CD4-positive, alpha-beta T cell (primary cell): ENCODE measurements at places on chromosomes 7 and 10.

DNA sequence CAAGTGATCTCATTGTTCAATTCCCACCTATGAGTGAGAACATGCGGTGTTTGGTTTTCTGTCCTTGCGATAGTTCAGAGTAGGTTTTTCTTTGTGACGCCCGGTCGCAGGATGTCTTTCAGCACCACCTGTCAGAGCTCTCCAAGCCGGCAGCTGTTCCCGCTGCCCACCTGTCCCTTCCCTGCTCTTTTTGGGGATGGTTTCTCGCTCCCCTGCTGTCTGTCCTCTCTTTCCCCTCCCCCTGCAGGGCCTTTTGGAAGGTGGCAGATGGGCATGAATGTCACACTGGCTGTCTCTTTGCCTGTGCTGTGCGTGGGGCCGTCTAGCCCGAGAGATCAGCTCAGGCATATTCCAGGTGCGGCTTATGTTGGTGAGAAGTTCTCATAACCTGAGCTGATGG lies 137.0 kb downstream of the GRK5 start:
- no peak for DNase-seq

GRCh38 chr10:71222601-71223346 lies 10.4 kb downstream of the UNC5B start:
- no peak for DNase-seq

- no peak for DNase-seq
These were observed 1.6 kb downstream of the ZNF746 start for GRCh38 chr7:149495785-149496641.

DNA sequence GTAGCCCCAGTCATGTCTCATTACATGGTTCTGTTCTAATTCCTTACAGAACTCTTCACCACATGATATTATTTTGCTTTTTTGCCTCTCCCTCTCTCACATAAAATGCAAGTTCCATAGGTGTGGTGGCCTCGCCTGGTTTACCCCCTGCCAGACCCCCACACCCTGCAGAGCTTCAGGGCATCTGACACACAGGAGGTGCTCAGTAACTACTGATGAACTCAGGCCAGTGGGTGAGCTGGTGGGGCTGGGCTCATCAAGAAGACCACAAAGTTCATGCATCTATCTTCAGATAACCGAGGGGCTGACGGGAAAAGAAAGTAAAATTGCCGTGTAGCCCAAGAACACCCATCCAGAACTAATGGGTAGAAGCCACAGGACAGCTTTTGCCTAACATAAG lies 253.1 kb downstream of the GRID1 start:
- no peak for DNase-seq

GRCh38 chr10:6300106-6300783 lies 97.5 kb downstream of the PFKFB3 start:
- peak; percentile 10 for DNase-seq

- no peak for DNase-seq
These were observed 1035.3 kb downstream of the NRG3 start for GRCh38 chr10:82910301-82910700.

GRCh38 chr7:151428378-151429236 lies 11.3 kb downstream of the CRYGN start:
- DNase-seq: no peak

DNA sequence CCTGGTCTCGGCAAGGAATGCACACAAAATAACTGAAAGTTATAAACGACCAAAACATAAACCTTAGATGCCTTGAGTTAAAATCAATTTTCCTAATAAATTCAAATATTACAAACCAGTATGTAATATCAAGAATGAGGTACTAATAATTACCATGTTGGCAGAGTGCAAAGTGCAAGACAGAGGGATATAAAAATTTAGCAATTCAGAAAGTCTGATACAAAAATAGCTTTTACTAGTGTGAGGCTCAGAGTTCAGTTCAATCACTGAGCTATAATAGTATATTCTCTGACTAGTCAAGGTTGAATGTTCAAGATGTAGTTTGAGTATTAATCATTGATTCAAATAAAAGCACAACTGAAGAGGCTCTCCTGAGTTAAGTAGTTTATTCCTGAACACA lies 4.8 kb upstream of the AUTS2 start:
- no peak for DNase-seq

DNA sequence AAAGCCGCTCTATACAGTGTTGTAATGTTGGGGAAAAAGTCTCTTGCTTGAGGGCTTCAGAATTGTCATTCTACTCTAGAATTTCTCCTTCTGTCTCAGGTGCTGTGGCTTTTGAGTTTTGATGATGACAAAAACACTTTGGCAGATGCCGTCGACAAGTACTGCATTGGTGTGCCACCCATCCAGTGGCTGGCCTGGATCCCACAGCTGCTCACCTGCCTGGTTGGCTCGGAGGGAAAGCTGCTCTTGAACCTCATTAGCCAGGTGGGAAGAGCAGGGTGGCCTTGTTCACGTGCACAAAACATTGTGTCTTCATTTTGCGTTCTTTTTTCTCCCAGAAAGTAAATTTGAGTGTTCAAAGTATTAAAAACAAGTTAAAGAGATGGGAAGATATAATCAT lies 112.0 kb downstream of the TRRAP start:
- DNase-seq: no peak

GRCh38 chr7:23487670-23488069 lies 17.4 kb upstream of the IGF2BP3 start:
- no peak for DNase-seq

GRCh38 chr10:123475466-123475865 lies 190.7 kb upstream of the GPR26 start:
- no peak for DNase-seq

GRCh38 chr10:84329196-84329611 lies 815 bp downstream of the CCSER2 start:
- no peak for DNase-seq

- no peak for DNase-seq
These were observed 2.7 kb downstream of the SNX13 start for GRCh38 chr7:17937506-17938120.

DNA sequence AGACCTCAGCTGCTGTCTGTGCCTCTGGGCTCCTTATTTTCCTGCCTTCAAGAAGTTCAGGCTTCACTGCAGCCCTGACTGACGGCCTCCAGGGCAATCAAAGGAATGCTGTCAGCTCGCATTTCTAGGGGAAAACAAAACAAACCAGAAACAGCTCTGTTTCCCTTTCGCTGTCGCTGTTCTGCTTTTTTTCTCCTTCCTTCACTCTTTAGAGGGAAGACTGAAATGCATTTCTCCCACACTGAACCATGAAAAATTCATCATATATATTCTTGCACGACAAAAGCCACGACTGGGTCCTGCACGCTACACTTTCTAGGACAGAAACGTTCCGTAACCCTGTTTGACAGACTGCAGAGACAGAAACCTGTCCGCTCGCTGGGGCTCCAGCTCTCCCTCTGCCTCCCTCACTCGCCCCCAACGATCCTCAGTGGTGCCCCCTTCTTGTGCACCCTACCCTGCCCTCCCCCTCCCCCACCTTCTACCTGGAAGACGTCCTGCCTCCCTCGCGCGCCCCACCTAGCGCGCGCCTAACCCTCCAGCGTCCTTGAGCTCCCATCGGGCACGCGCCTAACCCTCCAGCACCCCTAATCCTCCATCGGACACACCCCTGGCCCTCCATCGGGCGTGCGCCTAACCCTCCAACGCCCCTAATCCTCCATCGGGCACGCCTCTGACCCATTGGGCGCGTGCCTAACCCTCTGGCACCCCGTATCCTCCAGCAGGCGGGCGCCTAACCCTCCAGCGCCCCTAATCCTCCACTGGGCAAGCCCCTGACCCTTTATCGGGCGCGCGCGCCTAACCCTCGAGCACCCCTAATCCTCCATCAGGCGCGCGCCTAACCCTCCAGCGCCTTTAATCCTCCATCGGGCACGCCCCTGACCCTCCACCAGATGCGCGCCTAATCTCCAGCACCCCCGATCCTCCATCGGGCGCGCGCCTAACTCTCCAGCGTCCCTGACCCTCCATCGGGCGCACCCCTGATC lies 37.1 kb downstream of the SVOPL start:
- no peak for DNase-seq

DNA sequence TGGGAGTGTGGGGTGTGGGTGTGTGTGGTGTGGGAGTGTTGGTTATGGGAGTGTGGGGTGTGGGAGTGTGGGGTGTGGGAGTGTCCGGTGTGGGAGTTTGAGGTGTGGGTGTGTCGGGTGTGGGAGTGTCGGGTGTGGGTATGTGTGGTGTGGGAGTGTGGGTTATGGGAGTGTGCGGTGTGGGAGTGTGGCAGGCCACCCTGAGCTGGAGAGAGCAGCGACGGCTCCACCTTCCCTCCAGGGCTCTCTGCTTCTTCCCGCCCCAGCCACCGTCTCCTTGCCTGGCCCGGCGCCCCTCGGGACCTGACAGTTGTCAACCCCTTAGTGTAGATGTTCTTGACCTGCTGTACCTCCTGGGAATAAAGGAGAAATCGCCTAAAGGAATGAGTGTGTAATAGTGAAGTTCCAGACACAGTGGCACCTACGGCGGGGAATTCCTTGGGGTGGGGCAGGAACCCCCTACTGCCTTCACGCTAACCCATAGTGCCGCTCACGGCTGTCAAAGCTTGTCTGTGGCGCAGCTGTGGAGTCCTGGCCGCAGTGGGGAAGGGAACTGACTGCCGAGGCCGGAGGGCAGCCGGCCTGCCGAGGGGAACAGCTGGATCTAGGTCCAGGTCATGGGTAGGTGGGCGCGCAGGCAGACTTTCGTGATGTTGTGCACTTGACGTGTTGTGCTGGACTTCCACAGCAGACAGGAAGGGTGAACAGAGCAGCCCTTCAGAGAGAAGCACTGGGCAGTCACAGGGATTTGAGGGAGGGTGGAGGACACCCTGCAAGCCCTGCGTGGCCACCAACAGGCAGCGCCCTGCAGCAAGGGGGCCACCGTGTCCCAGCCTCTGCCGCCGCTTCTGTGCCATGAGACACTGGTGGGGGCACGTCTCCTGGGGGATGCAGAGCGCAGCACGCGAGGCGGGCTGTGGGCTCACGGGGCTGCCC lies 49.0 kb upstream of the EN2 start:
- no peak for DNase-seq

GRCh38 chr10:78807504-78808203 lies 261.1 kb upstream of the ZMIZ1 start:
- no peak for DNase-seq

- no peak for DNase-seq
These were observed 397.2 kb upstream of the NPVF start for GRCh38 chr7:25625306-25625992.

- DNase-seq: no peak
These were observed 212.7 kb upstream of the KCND2 start for GRCh38 chr7:120060281-120060680.

- no peak for DNase-seq
These were observed 304.7 kb downstream of the BICC1 start for GRCh38 chr10:58817201-58817846.

DNA sequence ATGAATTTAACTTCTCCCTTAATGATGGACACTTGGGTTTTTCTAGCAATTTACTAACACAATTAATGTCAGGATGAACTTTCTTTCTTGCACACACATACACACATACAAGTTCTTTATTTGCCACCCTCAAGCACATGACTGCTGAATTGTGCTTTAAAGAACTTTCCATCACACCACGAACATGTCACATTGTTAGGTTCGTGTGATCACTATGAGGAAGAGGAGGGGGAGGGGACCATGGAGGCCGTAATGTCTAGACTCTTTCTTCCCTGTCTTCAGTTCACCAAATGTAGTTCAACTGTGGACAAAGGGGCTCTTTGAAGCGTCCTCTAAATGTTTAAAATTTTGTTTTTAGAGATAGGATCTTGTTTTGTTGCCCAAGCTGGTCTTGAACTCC lies 31.0 kb downstream of the NUP42 start:
- no peak for DNase-seq

DNA sequence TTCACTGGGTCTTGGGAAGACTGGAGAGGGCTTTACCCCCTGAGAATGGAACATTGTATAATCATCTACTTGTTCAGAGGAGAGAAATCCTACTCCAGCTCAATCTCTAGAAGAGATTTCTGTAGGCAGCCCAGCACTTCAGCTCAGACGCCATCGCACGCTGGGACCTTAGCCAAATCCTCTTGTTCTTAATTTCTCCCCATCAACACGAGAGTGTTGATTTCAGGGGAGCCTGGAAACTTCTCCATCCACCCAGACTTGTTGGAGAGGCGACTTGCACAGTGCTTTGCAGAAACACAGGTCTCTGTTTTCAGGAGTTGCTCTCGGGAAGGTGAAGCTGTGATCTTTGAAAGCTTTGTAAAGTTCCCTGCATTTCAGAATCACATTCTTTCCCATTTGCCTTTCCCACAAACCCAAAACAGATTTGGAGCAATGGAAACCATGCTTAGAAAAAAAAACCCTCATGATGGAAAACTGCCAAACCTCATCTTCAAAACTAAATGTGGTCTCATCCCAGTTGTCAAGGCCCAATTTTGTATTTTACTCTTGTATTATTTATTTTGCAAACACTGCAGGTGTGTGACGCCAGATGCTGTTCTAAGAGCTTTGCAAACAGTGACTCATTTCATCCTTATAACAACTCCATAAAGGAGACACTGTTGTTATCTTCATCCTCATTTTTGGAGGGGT lies 60.9 kb downstream of the CALML3 start:
- DNase-seq: no peak

DNA sequence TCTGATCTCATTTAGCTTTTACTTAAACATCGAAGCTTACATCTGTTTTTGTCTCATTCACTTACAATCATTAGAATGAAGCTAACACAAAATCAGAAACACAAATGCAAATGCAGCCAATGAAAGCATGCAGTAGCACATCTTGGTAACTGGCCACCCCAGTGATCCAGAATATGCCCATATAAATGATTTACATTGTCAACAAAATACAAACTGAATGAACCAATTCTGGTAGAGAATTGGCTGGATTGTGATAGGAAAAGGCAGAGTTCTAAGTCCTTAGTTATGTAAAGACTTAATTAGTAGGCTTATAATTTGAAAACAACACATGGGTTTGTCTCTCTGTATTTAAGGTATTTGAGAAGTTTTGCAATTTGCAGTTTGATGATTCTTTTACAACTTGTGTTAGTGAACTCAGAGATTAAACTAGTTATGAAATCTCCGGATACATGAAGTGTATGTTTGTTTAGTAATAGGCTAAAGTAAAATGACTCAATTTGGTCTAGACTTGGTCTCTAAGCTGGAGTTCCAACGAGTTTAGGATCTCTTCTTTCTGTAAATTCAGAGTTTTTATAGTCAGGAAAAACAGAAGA lies 21.2 kb downstream of the TECTB start:
- no peak for DNase-seq

DNA sequence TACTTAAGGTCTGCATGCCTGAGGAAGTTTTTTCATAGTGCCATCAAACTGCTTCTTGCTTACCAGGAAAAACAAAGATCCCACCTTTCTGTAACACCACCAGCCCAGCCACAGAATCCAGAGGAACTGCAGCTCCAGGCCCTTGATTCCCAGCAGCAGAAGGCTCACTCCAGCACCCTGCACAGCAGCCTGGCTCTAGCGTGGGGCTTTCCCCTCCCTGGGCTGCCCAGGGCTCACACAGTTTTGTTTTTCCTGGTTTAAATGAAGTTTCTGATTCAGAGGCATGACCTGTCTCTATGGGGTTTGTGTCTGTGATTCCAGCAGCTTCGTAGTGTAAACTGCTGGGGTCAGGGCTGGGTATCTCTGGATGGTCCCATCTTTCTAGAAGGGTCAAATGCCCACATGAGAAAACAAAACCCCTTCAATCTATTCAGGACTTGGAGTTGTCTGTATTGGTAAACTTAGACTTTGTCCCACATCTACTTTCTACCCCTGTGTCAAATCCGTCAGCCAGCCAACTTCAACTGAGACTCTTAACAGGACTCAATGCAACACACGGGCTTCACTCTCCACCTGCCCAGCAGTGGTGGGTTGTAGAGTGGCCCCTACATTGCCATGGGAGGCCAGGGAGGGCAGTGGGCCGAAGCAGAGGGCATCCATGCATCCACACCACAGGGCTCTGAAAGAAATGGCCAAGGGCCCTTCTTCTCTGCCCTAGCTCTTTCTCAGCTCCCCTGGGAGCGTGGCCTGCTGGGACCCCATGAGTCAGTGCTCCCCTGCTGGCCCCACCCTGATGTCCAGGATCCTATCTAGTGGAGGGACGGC lies 73.6 kb downstream of the ATXN7L1 start:
- no peak for DNase-seq
